Activated CD8-positive, alpha-beta T cell treated with anti-CD3 and anti-CD28 coated beads for 36 hours (primary cell): ENCODE measurements at places on chromosomes 6 and 20. TPM values are rescaled to one million over a fixed set of nuclear protein-coding genes. Genes with fewer than 3 reads are reported as not detected.

GRCh38 chr20:57507477-57507876 is 17.5 kb downstream of the CTCFL start:
- H3K36me3 ChIP-seq: no peaks in the 10 kb centered on the region
- H3K4me3 ChIP-seq: no peak overlapping the region
- peaks cover 25% of the 10 kb centered on the region for H3K27me3 ChIP-seq
- no peaks in the 10 kb centered on the region for H3K4me1 ChIP-seq

GTF3C6 gene
- 87.5 TPM for total RNA-seq

ULBP3 gene
- total RNA-seq: 0.77 TPM

DNA sequence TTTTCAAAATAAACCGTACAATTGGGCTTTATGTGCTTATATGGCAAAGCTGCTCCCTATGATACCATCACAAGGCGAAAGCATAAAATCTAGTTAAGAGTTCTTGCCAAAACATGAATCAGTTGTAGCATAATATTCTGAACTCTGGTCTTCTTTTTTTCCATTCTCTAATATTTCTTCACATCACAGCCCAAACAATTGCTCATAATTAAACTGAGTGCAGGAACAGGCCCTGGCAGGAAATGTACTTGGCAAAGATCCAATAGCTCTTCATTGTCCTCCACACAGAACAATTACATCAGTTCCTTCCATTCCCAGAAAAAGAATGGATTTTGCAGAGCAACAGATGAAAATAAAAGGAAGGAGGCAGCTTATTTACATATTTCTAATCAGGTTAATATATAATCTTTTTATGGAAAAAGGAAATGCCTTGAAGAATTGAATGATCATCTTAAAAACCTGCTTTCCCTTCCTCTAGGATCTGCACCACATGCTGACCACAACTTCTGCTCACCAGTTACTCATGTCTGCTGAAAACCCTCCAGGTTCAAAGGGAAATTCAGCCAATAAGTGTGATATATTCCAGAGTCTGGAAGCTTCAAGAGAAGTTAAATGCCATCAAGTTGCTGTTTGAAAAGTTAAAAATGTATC is 123.3 kb upstream of the COL21A1 start:
- peaks cover 7% of the 10 kb centered on the region for H3K4me1 ChIP-seq
- H3K27me3 ChIP-seq: no peaks in the 10 kb centered on the region
- DNase-seq: no peak
- H3K4me3 ChIP-seq: no peak overlapping the region
- H3K27ac ChIP-seq: no peak overlapping the region
- no peaks in the 10 kb centered on the region for H3K36me3 ChIP-seq

DNA sequence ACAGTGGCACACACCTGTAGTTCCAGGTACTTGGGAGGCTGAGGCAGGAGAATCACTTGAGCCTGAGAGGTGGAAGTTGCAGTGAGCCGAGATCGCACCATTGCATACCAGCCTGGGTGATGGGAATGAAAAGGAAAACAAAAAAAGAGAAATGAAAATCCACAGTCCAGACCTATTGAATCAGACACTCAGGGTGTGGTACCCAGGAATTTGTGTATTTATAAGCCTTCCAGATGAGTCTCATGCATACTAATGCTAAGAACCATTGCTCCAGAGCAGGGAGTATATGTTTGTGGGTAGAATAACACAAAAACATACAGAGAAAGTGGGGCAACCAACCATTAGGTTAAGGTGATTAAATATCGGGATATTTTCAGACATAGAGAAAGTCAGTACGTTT is 36.1 kb upstream of the PLCB4 start:
- H3K4me3 ChIP-seq: no peak overlapping the region
- no peaks in the 10 kb centered on the region for H3K27me3 ChIP-seq
- no peaks in the 10 kb centered on the region for H3K4me1 ChIP-seq
- no peaks in the 10 kb centered on the region for H3K36me3 ChIP-seq
- H3K27ac ChIP-seq: no peak overlapping the region

- H3K36me3 ChIP-seq: no peaks in the 10 kb centered on the region
- no peak overlapping the region for H3K27ac ChIP-seq
- peaks cover 20% of the 10 kb centered on the region for H3K4me1 ChIP-seq
- H3K4me3 ChIP-seq: no peak overlapping the region
- no peak for DNase-seq
Observed at GRCh38 chr20:4041748-4042411, 26.5 kb upstream of the RNF24 start.
